ENCODE measurements at places on chromosomes 7 and 10.
A peak's percentile ranks its signal among the peaks of the same experiment; 100 is the strongest.

DNA sequence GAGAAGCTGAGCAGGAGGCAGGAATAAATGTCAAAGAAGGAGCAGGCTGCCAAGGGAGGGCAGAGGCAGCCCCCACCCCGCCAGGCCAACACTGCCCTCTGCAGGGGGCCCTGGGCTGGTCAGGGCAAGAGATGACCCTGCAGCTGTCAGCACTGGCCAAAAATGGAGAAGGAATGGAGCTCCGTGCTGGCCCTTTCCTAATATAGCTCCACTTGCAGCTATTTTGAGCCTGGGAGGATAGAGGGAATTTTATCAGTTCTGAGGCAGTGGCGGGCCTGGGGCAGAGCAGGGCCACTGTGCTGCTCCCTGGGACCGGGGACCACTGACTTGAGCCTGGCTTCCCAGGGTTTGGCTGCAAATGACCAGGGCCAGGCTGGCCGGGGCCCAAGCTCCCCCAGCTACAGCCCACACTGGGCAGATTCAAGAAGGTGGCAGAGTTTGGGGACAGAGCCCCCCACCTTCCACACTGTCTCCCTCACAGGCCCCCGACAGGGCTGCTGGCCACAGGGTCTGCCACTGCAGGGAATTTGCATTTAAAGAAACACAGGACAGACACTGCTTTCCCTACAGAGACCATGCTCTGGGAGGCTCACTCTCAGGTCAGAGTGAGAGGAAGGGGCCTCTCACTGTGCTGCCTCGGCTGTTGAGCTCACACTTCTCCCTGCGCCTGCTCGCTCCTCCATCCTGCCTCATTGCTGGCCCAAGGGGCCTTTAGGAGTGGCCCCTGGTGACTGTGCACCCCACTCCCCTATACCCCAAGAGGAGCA, 16.2 kb downstream of the LDB3 start:
- DNase-seq: peak; percentile 15

DNA sequence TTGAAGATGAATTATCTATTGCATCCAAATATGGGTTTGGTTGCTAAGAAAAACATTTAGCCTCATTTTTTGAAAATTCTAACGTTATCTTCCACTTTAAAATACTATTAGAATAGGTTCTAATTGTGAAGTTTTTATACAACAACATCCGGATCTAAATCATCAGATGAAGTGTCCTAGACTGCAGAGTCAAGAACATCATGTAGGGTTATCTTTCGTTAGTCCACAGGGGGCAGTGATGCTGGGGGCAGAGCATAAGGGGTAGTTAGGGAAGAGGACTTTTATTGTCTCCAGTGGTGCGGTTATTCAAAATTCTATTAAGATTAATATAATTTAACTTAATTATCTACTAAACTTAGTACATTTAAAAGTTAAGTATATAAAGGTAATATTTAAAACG, 990.6 kb upstream of the PHF14 start:
- no peak for DNase-seq

DNA sequence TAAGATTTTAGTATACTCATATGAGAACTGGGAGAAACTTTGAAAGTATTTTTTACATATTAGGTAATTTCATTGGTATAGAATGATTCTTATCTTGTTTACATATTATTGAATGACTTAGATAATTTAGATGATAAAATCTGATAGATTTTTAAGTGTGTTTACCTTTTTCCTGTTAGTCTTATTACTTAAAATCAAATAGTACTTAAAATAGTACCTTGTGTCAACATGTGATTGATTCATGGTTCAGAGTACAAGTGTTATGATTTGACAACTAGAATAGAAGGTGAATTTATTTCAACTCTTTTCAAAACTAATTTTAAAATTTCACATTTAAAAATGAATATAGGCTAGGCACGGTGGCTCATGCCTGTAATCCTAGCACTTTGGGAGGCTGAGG, 4.1 kb downstream of the MKLN1 start:
- DNase-seq: no peak

DNA sequence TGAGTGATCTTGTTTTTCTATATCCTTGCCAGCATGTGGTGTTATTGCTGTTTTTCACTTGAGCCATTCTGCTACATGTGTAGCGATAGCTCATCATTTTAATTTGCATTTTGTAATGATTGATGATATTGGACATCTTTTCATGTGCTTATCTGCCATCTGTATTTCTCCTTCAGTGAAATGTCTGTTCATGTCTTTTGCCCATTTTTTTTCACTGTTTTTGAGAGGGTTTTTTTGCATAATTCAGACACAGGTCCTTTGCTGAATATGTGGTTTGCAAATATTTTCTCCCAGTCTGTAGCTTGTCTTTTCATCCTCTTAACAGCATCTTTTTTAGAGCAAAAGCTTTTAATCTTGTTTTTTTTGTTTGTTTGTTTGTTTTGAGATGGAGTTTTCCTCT, 3.7 kb upstream of the PMPCB start:
- no peak for DNase-seq

GRCh38 chr7:153036396-153037063, 277.0 kb downstream of the ACTR3B start:
- DNase-seq: no peak

GRCh38 chr7:45700556-45700955, 126.4 kb downstream of the ADCY1 start:
- no peak for DNase-seq

- DNase-seq: no peak
Observed at GRCh38 chr10:3122486-3123205, 49.9 kb downstream of the PITRM1 start.

GRCh38 chr7:2045559-2046405, 187.0 kb downstream of the MAD1L1 start:
- DNase-seq: no peak

- DNase-seq: no peak
Observed at GRCh38 chr10:75430000-75430763, 1.2 kb upstream of the LRMDA start.

DNA sequence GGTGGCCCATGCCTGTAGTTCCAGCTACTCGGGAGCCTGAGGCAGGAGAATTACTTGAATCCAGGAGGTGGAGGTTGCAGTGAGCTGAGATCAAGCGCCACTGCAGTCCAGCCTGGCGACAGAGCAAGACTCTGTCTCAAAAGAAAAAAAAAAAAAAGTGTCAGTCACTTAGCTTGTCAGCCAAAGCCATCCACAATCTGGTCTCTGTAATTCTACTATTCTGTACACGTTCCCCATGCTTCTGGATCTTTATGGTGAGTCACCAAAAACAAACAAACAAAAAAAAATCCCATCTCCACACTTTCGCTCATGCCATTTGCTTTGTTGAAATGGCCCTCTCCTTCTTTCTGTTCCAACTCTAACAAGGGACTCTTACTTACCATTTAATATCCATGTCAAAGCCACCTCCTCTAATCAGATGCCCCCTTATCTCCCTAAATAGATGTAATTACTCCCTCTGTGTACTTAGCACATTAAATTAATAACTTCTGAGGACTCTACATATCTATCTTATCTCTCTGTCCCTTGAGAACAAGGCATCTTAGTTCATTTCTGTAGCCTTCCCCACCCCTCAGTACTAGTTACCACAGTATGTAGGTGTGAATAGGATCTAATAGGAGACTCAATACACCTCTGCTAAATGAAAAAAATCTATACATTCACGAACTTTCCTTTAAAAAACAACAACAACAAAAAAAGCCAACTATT, 128.4 kb downstream of the ELMO1 start:
- DNase-seq: no peak

DNA sequence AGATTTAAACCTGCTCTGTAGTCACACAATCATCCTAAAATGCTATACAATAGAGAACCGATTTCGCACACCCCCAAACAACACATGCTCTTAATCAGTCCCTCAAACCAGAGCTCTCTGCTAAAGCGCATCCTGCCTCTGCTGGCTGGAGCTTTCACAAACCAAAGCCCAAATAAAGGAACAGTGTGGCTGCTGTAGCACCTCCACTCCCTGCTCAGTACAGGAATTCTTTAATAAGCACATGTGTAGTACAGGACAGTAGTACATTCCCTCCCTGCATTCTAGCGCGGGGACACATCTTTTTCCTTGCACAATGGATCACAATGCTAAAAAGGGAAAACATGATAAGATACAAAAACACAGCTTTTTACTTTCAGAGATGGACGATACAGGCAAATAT, 684.6 kb downstream of the MAGI2 start:
- DNase-seq: no peak

GRCh38 chr7:20777377-20778062, 9.2 kb downstream of the SP8 start:
- DNase-seq: no peak

DNA sequence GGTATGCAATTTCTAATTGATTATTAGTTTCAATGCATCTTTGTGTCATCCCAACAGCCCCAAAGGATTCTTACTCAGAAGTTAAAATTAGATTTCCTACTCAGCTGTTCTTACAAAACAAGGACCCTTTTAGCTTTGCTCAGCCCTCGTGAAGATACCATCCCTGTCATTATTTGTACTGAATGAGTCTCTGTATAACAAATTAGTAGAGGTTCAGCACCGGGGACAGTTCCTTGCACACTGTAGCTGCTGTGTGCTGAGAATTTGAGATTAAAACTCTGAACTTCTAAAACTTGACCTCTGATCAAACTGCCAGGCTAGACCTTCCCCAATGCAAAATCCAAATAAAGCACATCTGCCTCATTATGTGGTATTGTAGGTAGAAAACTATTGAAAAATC, 299.1 kb downstream of the LHFPL3 start:
- no peak for DNase-seq

- DNase-seq: no peak
Observed at GRCh38 chr7:94739180-94739579, 83.2 kb upstream of the SGCE start.

GRCh38 chr10:127532659-127533058, 16.4 kb upstream of the NPS start:
- DNase-seq: no peak

GRCh38 chr7:115883629-115884028, 146.9 kb downstream of the TFEC start:
- DNase-seq: no peak

GRCh38 chr10:121134711-121135110, 283.5 kb downstream of the WDR11 start:
- no peak for DNase-seq

GRCh38 chr7:67781841-67782240, 785.2 kb downstream of the TYW1 start:
- DNase-seq: no peak

DNA sequence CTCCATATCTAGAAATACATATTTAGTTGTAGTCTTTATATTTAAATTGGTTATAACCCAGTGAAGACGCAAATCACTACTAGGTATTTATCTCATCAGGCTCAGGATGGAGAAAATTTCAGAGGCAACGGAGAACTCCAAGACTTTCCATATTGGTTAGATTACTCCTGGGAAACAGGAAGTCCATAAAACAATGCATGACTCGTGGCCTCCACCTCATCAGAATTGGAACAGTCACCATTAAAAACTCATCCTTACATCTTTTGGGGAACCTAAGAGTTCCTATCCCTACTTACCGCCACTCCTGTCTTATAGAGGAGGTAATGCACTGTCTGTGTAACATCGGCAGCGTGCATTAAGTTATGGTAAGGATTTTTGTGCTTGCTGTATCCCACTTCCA, 177.6 kb downstream of the PPP1R17 start:
- no peak for DNase-seq

GRCh38 chr7:46600340-46600739, 679.3 kb upstream of the IGFBP3 start:
- no peak for DNase-seq

DNA sequence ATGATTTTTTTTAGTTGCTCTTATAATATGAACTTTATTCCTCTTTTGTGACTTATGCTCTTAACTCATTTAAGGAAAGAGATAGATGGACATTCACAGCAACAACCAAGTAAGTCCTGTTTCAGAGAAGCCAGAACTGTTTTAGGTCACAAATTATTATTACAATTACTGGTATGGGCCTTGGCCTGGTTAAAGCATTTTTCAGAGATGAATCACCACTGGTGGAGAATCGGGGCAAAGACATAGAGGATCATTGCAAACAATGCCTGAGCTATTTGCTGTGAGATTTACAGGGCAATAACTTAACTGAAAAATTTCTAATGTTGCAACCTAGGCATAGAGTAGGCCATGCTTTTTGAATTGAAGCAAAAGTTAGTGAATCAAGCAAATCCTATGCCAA, 138.0 kb upstream of the YAE1 start:
- no peak for DNase-seq

DNA sequence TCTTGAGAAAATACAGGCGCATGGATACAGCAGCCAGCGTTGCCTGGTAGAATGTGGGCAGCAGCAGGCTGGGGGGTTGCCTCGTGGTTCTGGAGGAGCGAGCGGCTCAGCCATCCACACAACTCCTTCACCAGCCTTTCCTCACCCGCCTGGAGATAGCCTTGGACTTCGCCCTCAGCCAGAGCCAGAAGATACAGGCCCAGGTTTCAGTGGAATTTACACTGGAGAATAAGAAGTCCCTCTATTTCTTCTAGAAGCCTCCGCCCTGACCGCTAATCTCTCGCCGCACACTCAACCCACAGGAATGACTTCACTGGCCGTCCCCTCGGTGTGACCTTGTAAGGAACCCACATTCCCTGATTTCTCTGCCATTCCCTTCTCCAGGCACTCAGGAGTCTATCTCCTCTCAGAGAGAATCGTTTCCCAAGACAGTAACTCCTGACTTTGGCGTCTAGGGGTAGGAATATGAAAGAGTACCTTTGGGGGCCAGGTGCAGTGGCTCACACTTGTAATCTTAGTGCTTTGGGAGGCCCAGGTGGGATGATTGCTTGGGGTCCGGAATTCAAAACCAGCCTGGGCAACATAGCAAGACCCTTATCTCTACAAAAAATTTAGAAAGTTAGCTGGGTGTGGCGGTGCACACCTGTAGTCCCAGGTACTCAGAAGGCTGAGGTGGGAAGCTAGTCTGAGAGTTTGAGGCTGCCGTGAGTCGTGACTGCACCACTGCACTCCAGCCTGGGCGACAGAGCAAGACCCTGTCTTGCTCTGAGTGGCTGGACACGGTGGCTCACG, 52.0 kb upstream of the ECHDC3 start:
- no peak for DNase-seq

DNA sequence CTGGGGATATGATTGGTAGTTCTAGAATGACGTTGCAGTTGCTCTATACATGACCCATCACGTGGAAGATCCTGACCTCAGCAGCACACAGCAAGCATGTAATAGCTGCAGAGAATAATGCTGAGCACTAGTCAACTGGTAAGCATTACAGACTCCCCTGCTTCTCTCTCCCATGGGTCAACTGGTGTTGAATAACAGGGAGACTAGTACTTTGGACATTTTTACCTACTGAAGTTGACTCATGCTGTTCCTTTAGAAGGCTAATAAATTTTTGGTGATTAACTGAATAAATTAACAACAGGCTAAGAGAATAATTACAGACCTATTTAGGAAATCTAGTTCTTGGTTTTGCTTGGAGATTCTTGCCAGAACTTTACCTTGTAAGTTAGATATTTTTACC, 234.1 kb downstream of the AUTS2 start:
- DNase-seq: no peak

Measured in hematopoietic multipotent progenitor cell treated with erythropoietin and hydrocortisone succinate and interleukin-3 and kit ligand, for 15 days (in vitro differentiated cells).